A549 treated with AZD2906 at 1 μM for 4 hours (cell line): ENCODE measurements at places on chromosomes 7 and 10. TPM values are rescaled to one million over a fixed set of nuclear protein-coding genes. Genes with fewer than 3 reads are reported as not detected.

FANK1 gene
- total RNA-seq: 1.8 to 2.7 TPM (median 2.2 TPM) in 5 replicates

LRIT1 gene
- total RNA-seq: not detected in 5 replicates

HKDC1 gene
- 8.0 to 11.7 TPM (median 9.0 TPM) in 5 replicates for total RNA-seq

FBXO24 gene
- total RNA-seq: 0.22 to 0.35 TPM (median 0.24 TPM) in 5 replicates

NYAP1 gene
- 4.1 to 7.9 TPM (median 6.7 TPM) in 5 replicates for total RNA-seq

NAT16 gene
- 0.13 to 0.19 TPM (median 0.15 TPM) in 5 replicates for total RNA-seq

LIPJ gene
- not detected in 5 replicates for total RNA-seq

DLX5 gene
- not detected in 5 replicates for total RNA-seq

HOXA4 gene
- 1.6 to 1.9 TPM (median 1.8 TPM) in 5 replicates for total RNA-seq

ECHDC3 gene
- total RNA-seq: 9.4 to 10.9 TPM (median 10.4 TPM) in 5 replicates

FRMPD2 gene
- total RNA-seq: 0.06 to 0.11 TPM (median 0.08 TPM) in 3 of 5 replicates, not detected in the others

CFAP70 gene
- 0.17 to 0.31 TPM (median 0.22 TPM) in 5 replicates for total RNA-seq

MNX1 gene
- 3.2 to 4.8 TPM (median 4.8 TPM) in 5 replicates for total RNA-seq

CHAT gene
- not detected in 5 replicates for total RNA-seq

ABCA13 gene
- 0.03 to 0.07 TPM (median 0.06 TPM) in 5 replicates for total RNA-seq

IPMK gene
- 2.5 to 4.4 TPM (median 3.7 TPM) in 5 replicates for total RNA-seq

SUN3 gene
- total RNA-seq: not detected in 5 replicates

TDRD1 gene
- not detected in 5 replicates for total RNA-seq

ALKBH4 gene
- total RNA-seq: 9.9 to 12.6 TPM (median 11.6 TPM) in 5 replicates

STEAP2 gene
- 3.0 to 4.2 TPM (median 3.9 TPM) in 5 replicates for total RNA-seq

GAD2 gene
- not detected in 5 replicates for total RNA-seq

MLLT10 gene
- total RNA-seq: 28.0 to 34.9 TPM (median 30.2 TPM) in 5 replicates

NME8 gene
- total RNA-seq: not detected in 5 replicates

PTN gene
- not detected in 5 replicates for total RNA-seq

NPFFR1 gene
- under 0.01 TPM in 1 of 5 replicates, not detected in the others for total RNA-seq

MYH16 gene
- 0.27 to 0.41 TPM (median 0.34 TPM) in 5 replicates for total RNA-seq

SDK1 gene
- 0.38 to 0.67 TPM (median 0.53 TPM) in 5 replicates for total RNA-seq

IL2RA gene
- not detected in 5 replicates for total RNA-seq

MYO1G gene
- 0.17 to 0.29 TPM (median 0.21 TPM) in 5 replicates for total RNA-seq

PPA1 gene
- total RNA-seq: 224 to 282 TPM (median 236 TPM) in 5 replicates

SPAM1 gene
- not detected in 5 replicates for total RNA-seq

DNTT gene
- not detected in 5 replicates for total RNA-seq

LHFPL3 gene
- total RNA-seq: not detected in 5 replicates

UNCX gene
- total RNA-seq: 0.05 to 0.06 TPM in 2 of 5 replicates, not detected in the others

BHLHA15 gene
- 0.55 to 0.88 TPM (median 0.63 TPM) in 5 replicates for total RNA-seq

PON1 gene
- total RNA-seq: 0.52 to 1.6 TPM (median 0.97 TPM) in 5 replicates

CLDN12 gene
- total RNA-seq: 31.5 to 38.0 TPM (median 35.8 TPM) in 5 replicates

CCDC146 gene
- 0.47 to 0.77 TPM (median 0.67 TPM) in 5 replicates for total RNA-seq

ASZ1 gene
- not detected in 5 replicates for total RNA-seq

WASHC2C gene
- total RNA-seq: 16.4 to 22.2 TPM (median 18.6 TPM) in 5 replicates

SERPINE1 gene
- 1,708 to 2,057 TPM (median 1,848 TPM) in 5 replicates for total RNA-seq

C10orf71 gene
- not detected in 5 replicates for total RNA-seq

NUPR2 gene
- not detected in 5 replicates for total RNA-seq
